ENCODE measurements at places on chromosomes 1 and 21. TPM values are rescaled to one million over a fixed set of nuclear protein-coding genes. Genes with fewer than 3 reads are reported as not detected.

The ALG14 gene
- total RNA-seq: 0.83 TPM

DNA sequence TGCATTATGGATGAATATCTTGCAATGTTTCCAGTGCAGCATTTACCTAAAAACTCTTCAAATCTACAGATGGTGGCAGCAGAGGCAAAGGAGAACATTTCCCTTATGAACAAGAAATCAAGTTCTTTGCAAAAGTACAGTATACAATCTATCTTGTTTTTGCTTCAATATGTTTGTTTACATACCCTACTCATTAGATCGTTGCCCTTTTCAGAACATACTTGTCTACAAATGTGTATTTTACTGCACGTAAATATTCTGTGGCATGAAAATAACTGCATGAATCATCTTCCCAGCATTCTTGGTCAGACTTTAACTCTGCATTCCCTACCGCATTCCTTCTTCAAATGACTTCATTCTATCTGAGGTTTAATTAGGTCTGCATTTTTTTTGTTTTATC lies 212.7 kb downstream of the ZP4 start:
- H3K27me3 ChIP-seq: no peaks in the 10 kb centered on the region
- H3K36me3 ChIP-seq: peaks cover 11% of the 10 kb centered on the region
- H3K4me1 ChIP-seq: peaks cover 12% of the 10 kb centered on the region
- DNase-seq: no peak
- H3K4me3 ChIP-seq: no peak overlapping the region

DNA sequence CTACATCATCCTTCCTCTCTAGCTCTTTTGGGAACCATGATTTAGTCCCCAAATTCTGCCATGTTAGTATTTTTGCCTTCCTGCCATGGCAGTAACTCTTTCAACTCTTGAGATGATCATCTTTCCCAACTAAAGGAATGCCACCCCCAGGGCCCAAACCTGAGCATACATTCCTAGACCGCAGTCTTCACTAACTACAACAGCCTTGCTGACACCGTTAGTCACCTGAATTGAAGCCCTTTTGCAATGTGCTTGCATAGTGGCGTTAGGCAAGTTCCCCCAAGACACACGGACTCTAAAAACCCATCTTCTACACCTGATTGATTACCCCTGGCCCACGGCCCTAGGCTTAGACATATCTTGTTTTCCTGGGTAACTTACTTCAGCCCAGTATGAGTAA lies 16.4 kb upstream of the YTHDF2 start:
- H3K4me3 ChIP-seq: no peak overlapping the region
- H3K27me3 ChIP-seq: no peaks in the 10 kb centered on the region
- H3K36me3 ChIP-seq: no peaks in the 10 kb centered on the region
- H3K4me1 ChIP-seq: peaks cover 6% of the 10 kb centered on the region
- no peak for DNase-seq

DNA sequence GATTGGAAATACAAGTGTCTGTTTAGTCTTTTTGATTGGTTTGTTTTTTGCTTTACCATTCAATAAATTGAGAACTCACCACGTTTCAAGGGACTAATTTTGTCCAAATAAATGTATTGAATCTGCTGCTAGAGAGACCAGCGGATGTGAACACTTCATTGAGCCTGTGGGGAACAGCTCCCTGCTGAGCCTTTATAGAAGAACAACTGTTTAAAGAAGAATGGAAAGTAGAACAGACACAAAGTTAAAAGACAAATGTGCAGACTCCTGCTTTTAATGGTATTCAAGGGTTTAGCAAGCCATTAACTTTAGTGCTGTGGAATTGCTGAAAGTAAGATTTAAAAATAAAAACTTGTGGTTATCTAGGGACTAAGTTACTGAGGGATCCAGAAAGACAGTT lies 817.7 kb upstream of the B3GALT2 start:
- no peaks in the 10 kb centered on the region for H3K36me3 ChIP-seq
- H3K4me1 ChIP-seq: no peaks in the 10 kb centered on the region
- no peak overlapping the region for H3K27ac ChIP-seq
- no peaks in the 10 kb centered on the region for H3K27me3 ChIP-seq

DNA sequence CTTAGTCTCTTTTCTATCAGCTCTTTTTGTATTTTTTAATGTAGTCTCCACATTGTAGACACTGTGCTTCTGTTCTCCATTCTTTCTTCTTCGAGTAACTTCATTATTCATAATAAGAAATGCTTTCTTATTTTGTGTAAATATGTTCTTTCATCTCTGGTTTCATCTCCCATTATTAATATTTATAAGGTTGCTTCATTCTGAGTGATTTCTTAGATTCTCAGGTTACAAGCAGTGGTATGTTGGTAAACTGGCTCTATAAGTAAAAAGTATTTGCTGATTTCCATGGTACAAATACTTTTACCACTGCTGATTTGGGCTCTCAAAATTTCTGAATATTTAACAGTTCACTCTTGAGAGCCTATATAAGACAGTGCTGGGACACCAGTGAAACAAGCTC lies 81.3 kb downstream of the CDC14A start:
- no peaks in the 10 kb centered on the region for H3K27me3 ChIP-seq
- DNase-seq: no peak
- peaks cover 4% of the 10 kb centered on the region for H3K4me1 ChIP-seq
- H3K27ac ChIP-seq: no peak overlapping the region

- H3K27ac ChIP-seq: no peak overlapping the region
- H3K4me3 ChIP-seq: no peak overlapping the region
- DNase-seq: no peak
- H3K27me3 ChIP-seq: no peaks in the 10 kb centered on the region
Measured at GRCh38 chr1:209046058-209046417, 537.5 kb upstream of the CAMK1G start.

GRCh38 chr1:20496241-20496661 lies 10.2 kb upstream of the CAMK2N1 start:
- no peaks in the 10 kb centered on the region for H3K27me3 ChIP-seq
- peaks cover 21% of the 10 kb centered on the region for H3K4me1 ChIP-seq
- peaks cover 44% of the 10 kb centered on the region for H3K36me3 ChIP-seq
- H3K27ac ChIP-seq: no peak overlapping the region
- H3K4me3 ChIP-seq: no peak overlapping the region
- no peak for DNase-seq

GRCh38 chr1:10634428-10635084 lies 159.8 kb downstream of the PEX14 start:
- peaks cover 83% of the 10 kb centered on the region for H3K4me1 ChIP-seq
- H3K27ac ChIP-seq: peak overlapping the region; percentile 68
- H3K27me3 ChIP-seq: no peaks in the 10 kb centered on the region
- DNase-seq: no peak

The SASS6 gene
- 1.2 TPM for total RNA-seq

- no peaks in the 10 kb centered on the region for H3K36me3 ChIP-seq
- no peak overlapping the region for H3K27ac ChIP-seq
- no peaks in the 10 kb centered on the region for H3K4me1 ChIP-seq
Measured at GRCh38 chr1:2962946-2963345, 58.3 kb upstream of the ACTRT2 start.

The AADACL4 gene
- total RNA-seq: not detected

GRCh38 chr1:99365545-99365944 lies 101.3 kb downstream of the PLPPR4 start:
- no peaks in the 10 kb centered on the region for H3K4me1 ChIP-seq
- H3K27me3 ChIP-seq: no peaks in the 10 kb centered on the region
- no peak overlapping the region for H3K27ac ChIP-seq
- no peaks in the 10 kb centered on the region for H3K36me3 ChIP-seq
- no peak for DNase-seq

The DDR2 gene
- 182 TPM for total RNA-seq

- DNase-seq: no peak
- H3K27me3 ChIP-seq: no peaks in the 10 kb centered on the region
- H3K27ac ChIP-seq: no peak overlapping the region
- no peaks in the 10 kb centered on the region for H3K4me1 ChIP-seq
- no peak overlapping the region for H3K4me3 ChIP-seq
- no peaks in the 10 kb centered on the region for H3K36me3 ChIP-seq
Measured at GRCh38 chr1:112563341-112563740, 54.6 kb downstream of the WNT2B start.

GRCh38 chr1:157469300-157469699 lies 83.0 kb downstream of the FCRL5 start:
- no peak for DNase-seq
- no peaks in the 10 kb centered on the region for H3K27me3 ChIP-seq
- no peaks in the 10 kb centered on the region for H3K4me1 ChIP-seq
- H3K36me3 ChIP-seq: no peaks in the 10 kb centered on the region
- no peak overlapping the region for H3K27ac ChIP-seq

Data from esophagus muscularis mucosa (tissue), 4 donors.